ENCODE measurements at places on chromosomes 16 and 17.

DNA sequence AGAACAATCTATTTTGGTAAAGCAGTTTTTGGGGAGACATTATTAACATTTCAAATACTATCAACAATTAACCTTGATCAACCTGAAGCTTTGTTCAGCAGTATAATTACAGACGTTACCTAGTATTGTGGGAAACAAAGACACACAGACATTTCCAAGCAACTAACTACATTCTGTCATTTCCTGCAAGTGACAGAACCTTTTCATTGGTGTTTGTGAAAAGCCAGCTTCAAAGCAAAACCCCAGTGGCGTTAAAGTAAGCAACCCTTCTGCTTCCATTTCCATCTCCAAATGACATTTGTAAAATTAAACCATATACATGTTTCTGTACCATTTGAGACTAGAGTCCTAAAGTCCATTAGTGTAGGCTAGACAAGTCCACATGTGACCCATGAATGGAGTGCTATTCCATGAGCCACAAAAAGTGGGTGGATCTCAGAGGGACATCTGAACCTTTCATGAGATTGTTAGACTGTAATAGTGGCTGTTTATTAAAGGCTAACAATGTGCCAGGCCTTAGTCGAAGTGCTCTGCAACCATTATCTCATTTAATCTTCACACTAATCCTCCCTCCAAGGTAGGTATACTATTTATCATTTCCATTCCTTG, 101.2 kb downstream of the SSH2 start:
- DNase-seq = no peak

- DNase-seq = no peak
Measured at GRCh38 chr17:72344613-72345012, 223.8 kb downstream of the SOX9 start.

- no peak for DNase-seq
Measured at GRCh38 chr17:28345419-28346198, 10.0 kb downstream of the TNFAIP1 start.

DNA sequence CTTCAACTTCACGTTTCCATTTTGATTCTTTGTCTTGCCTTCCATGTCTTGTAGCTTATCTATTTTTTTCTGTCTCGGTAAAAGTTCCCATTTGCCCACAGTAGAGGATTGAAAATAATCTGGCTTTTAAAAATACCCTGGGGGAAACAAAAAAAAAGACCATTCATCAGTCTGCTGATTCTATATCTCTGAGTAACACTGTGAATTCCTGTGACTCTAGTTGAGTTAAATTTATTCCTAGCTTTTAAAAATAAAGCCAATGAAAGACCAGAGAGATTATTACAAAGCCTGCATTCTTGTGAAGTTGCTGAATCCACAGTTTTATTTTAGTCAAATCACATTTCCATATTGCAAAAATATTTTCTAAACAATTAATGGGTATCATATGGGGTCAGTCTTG, 532.3 kb downstream of the CDH13 start:
- DNase-seq = no peak

DNA sequence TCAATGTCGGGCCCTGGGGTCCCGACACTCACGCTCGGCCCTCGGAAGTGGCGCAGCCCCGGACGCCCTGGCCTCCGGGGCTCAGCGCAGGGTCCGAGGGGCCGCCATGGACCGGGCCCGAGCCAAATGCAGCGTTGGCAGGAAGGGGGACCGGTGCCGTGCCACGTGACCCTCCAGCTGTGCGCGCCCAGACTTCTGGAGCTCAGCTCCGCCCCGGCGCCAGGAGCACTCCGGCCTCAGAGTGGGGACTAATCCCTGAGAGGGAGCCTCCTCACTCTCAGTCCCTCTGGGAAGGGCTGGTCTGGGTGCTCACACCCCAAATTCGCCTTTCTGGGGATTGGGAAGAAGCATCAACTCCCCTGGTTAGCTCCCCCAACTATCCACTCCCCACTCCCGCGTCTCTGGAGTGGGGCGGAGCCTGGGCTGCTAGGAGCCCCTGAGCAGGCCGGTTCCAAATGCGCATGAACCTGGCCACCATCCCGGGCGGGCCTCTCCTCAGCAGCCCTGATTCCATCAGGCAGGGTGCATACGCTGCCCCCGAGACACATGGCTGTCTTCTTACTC, at the start of gene B3GNT9:
B3GNT9 (minus strand) TSS at position 166 of the 564 bp plus-strand sequence. CDS start 513 bp downstream, outside the sequence.
- peak; percentile 91 for DNase-seq

DNA sequence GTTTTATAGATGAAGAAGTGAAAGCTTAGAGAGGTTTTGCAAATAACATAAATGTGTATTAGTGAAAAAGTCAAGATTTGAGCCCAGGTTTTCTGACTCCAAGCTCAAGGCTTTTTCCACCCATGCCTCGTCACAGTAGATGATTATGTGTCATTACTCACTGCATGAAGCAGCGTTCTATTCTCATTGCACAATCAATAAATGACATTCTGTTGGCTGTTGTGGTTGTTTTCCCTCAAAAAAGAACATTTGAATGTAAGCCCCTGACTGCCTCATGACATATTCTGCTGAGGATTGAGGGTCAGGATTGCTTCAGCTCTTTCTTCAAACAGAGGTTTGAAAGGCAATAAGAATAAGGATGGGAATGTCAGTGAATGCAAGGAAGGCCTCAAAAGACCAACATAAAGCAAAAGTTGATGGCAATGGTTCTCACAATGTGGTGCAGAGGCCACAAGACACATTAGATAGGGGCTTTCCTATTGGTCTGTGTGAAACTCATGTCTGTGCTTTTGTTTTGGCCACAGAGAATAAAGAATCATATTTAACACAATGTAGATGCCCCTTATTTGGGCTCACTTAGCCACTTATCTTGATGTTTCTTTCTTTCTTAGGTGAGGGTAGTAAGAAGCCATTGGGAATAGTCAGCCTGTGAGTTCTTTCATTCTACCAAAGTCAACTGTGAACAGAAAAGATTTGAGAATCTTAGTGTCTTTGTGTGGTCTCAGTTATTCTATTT, 5.4 kb upstream of the MMD start:
- no peak for DNase-seq

GRCh38 chr17:7251661-7252175, at the start of gene CTDNEP1:
TSS of gene CTDNEP1 (minus strand) at chr17:7251734. CDS start at chr17:7251296, 438 bp downstream.
- peak; percentile 94 for DNase-seq

- DNase-seq = no peak
Measured at GRCh38 chr17:68428498-68429172, 28.7 kb downstream of the WIPI1 start.

GRCh38 chr17:5707482-5707881, 123.2 kb upstream of the NLRP1 start:
- DNase-seq = no peak

DNA sequence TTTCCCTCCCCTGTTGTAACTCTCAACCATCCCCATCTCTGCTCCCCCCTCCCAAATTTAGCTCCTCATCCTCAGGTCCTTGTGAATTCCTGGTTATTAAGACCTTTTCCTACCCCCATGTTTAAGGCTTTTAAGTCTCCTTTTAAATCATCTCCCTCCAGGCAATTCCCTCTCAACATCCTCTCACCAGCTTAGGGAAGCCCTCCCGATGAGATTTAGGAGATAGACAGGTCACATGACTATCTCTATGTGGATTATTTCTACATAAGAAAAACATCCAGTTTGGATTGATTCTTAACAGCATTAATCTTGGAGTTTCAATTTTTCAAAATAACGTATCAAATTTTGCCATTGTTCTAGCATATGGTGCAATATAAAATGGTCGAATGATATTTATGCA, 12.5 kb upstream of the WSB1 start:
- DNase-seq = no peak

DNA sequence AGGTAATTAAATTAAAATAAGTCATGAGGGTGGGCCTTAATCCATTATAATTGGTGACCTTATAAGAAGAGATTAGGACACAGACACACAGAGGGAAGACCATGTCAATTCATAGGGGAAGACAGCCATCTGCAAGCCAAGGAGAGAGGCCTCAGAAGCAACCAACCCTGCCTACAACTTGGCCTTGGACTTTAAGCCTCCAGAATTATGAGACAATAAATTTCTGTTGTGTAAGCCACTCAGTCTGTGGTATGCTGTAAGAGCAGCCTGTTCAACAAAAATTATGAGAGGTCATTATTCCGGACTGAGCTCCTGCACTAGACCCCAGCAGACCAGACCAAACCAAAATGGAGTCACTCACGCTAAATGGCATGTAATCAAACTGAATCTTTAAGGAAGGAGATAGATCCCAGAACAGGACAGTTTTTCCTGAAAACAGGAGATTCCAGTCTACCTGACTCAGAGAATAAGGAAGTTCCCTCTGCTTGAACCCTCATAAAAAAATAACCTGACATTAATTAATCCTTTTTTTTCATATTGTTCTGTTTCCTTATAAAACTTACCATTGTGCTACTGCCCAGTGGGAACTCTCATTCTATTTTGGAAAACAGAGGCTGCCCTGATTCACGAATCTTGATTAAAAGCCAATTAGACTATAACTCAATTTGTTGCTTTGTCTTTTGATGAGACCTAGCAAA, 74.3 kb downstream of the DNAH3 start:
- DNase-seq = no peak

DNA sequence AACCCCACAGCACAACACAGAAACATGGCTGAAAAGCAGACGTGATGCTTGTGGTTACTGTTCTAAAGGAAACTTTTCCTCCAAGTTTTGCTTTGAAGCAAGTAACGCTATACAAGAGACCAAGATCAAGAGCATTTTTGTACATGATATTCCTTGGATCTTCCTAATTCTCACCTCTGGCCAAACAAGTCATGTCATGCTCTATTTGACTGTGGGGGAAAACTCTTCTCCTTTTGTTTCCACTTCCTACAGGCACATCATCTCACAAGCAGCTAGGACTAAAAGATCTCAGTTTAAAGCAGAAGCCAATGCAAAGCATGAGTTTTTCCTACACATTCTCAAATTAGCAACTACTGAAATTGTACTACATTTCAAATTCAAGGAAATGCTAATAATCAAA, 50.7 kb downstream of the CFDP1 start:
- no peak for DNase-seq

GRCh38 chr17:67015001-67015400, 29.4 kb upstream of the CACNG1 start:
- DNase-seq = no peak

DNA sequence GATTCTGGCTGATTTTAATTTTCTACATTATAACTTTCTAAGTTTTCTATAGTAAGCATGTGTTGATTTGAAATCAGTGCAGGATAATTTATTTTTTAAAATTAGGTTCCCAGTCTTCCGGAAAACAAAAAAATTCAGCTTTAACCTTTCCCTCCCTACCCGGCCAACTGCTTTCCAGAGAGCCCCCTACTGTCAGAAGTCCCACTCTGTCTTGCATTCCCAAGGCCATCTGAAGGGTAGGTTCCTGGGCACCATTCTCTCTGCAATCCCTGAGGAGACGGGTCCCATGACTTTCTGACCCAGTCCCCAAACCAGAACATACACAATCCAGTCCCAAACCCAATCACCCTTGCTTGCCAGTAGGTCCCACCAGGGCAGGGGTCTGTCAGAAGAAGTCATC, 200.3 kb downstream of the CYLD start:
- DNase-seq = no peak

- DNase-seq = no peak
Measured at GRCh38 chr16:30876867-30877266, 17.0 kb downstream of the BCL7C start.

DNA sequence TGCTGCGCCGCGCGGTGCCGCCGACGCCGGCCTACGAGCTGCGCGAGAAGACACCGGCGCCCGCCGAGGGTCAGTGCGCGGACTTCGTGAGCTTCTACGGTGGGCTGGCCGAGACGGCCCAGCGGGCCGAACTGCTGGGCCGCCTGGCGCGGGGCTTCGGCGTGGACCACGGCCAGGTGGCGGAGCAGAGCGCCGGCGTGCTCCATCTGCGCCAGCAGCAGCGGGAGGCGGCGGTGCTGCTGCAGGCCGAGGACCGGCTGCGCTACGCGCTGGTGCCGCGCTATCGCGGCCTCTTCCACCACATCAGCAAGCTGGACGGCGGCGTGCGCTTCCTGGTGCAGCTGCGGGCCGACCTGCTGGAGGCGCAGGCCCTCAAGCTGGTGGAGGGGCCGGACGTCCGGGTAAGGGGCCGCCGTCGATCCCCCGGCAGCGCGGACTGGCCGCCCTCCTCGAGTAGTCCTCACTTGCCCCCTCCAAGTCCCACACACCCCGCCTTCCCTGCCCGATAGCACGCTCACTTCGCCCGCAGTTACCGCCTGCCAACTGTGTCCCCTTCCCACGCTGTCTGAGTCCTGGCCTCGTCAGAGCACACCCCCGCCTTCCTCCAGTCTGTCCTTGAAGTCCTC, 470 bp downstream of the MLYCD start:
- DNase-seq = peak; percentile 77

- DNase-seq = no peak
Measured at GRCh38 chr16:86676254-86676670, 97.9 kb downstream of the FOXL1 start.

DNA sequence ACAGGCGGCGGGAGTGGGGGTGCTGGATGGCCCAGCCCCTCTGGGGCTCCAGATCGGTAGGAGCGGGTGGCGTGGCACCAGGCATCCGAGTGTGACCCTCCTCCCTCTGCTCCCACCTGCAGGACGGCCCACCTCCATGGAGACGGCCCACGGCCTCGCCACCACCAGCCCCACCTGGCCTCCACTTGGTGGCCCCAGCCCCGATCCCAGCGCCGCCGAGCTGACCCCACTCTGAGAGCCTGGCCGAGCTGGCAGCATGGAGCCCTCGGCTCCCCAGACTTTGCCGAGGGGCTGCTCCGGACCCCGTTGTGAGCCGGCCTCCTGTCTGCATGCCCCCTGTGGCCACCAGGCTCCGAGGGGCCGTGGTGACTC, 4.7 kb upstream of the NUDT16L1 start:
- DNase-seq = peak; percentile 52
